ENCODE measurements at places on chromosomes 5 and 9.

GRCh38 chr5:77994943-77995342 lies 218.8 kb upstream of the TBCA start:
- no peak for DNase-seq

- DNase-seq = no peak
These were observed 144.5 kb downstream of the GCNT1 start for GRCh38 chr9:76603448-76603895.

DNA sequence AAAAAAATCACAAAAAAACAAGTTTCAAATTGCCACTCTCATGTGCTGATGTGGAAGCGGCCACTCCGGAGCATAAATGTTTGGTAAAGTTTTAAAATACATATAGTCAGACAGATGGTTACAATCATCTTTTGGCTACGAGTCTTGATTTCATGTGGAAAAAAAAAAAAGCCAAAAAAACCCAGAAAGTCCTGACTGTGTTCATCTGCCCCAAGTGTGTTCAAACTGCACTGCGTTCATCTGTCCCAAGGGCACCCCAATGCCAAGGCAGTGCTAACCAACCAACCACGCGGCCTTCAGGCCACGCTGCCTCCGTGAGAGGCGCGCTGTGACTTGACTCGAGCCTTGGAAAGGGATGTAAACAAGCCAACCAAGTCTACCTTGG lies 127.1 kb downstream of the MYO10 start:
- no peak for DNase-seq

DNA sequence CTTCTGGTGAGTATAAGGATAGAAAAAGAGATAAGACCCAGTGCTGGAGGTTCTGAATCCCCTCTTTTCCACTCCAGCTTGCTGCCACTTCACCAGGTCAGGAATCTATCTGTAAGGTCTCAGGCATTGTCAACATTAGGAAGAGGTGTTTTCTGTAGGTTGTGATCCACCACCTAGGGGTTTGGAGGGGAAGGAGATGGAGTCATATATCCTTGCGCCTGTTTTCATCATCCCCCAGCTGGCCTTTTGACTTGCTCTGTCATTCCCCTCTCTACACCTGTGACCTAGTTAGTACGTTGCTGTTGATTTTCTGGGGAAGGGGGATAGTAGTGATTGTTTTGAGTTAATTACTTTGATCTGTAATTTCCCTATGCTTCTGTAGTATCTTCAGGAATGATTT lies 20.5 kb downstream of the SPINK5 start:
- DNase-seq = no peak

GRCh38 chr5:156825688-156826087 lies 24.4 kb upstream of the PPP1R2B start:
- no peak for DNase-seq

DNA sequence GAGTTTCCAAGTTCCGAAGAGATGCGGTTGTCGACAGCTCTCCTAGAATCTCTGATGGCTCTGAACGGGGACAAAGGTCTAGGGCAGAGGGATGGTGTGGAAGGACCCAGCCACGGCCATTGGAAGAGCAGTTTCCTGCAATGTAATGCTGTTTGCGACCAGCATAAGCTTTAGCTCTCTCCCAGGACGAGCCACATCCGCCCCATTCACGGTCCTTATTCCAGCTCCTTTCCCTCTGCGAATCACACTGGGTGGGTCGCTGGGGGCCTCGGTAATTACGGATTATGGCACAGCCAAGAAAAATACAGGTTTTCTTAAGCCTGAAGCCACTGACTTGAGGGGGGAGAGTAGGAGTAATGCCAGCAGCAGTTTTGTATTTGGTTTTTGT lies 22.7 kb downstream of the ANXA2R start:
- DNase-seq = peak; percentile 90

DNA sequence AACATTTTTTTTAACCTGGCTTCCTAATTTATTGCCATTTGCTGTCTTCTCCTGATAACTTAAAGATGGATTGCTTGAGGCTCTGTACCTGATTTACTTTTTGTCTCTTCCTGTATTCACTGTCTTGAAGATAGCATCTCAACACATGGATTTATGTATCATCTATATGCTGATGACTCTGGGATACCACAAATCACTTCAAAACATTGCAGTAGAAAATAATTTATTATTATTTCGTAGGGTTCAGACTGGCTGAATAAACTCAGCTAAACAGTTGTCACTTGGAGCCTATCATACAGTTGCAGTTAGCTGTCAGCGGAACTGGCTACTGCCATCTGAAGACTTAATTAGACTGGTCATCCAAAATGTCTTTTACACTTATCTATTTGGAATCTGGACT lies 1025.2 kb upstream of the CDH18 start:
- no peak for DNase-seq

DNA sequence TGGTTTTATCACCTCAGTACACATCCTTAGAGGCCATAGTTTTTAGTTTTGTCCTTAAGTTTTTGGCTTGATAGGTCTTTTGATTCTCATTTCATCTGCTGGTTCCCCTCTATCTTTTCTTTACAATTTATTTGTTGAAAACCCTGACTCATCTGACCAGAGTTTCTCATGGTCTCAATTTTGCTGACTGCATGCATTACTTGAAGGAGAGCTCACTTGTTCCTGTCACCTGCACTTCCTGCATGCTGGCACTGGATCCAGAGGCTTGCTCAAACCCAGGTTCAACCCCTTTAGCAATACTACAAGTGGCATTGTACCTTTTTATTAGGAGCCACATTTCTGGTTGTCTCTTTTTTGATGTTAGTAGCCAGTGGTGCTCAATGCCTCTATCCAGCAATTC lies 26.7 kb downstream of the FBXO10 start:
- DNase-seq = no peak

GRCh38 chr9:119221276-119221675 lies 148.0 kb downstream of the BRINP1 start:
- no peak for DNase-seq

GRCh38 chr9:38065369-38066075 lies 3.5 kb downstream of the SHB start:
- no peak for DNase-seq

GRCh38 chr5:77843570-77844372 lies 67.6 kb upstream of the TBCA start:
- no peak for DNase-seq

DNA sequence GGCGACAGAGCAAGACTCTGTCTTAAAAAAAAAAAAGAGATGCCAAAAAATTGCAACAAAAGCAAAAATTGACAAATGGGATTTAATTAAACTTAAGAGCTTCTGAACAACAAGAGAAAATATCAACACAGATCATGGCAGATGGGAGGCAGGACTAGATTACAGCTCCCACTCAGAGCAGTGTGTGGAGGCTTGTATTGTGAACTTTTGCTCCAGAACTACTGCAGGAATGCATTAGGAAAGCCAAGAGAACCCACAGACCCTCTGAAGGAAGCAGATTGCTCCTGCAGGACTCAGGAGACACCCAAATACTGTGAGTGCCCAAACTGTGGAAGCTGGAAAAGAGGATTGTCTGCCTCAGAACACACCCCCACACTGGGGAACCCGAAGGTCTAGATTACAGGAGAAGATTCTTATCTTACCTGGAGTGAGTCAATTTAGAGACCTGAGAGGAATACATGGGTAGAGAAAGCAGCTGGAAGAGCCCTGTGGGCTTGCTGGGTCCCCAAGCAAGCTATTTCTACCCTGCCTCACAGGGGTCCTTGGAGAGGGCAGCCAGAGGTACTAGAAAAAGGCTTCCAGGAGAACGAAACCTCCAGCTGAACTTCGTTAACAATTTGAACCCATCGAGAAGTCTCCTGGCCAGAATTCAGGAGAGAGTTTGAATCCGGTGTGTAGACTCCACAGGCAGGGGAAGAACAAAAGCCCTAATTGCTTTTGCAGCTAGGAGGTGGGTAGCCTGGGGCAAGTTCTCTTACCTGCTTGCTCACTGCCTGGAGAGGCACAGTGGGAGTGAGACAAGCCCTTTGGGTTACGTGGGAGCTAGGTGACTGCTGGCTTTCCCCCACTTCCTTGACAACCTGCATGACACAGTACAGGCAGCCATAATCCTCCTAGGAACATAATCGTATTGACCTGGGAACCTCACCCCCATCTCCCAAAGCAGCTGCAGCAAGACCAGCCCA lies 593.4 kb upstream of the RGMB start:
- DNase-seq = no peak

GRCh38 chr9:114450833-114451706 lies 54.2 kb downstream of the WHRN start:
- DNase-seq = no peak

GRCh38 chr5:167943343-167943742 lies 348.1 kb upstream of the WWC1 start:
- DNase-seq = no peak

- no peak for DNase-seq
These were observed 190.5 kb downstream of the ADCY2 start for GRCh38 chr5:7586480-7586879.

- DNase-seq = no peak
These were observed 727.9 kb upstream of the PTPRD start for GRCh38 chr9:11340654-11341053.

GRCh38 chr9:136714893-136715274 lies 2.5 kb downstream of the DIPK1B start:
- peak; percentile 79 for DNase-seq

DNA sequence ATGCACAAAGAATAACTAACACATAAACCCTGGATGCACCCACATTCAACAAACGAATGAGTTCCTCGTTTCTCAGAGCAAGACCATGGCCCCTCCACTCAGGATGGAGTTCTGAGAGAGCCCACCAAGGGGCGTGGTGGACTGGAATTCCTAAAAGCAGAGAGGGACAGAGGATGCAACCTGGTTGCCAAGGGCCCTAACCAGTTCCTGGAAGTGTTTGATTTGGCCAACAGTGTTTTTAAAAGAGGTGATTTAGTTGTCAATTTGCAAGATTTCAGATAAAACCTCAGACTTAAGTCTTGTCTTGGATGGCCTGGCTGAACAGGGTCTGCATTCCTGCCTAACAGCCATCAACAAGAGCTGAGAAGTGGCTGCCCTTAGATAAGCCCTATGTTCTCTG lies 34.4 kb downstream of the GLRA1 start:
- DNase-seq = no peak

DNA sequence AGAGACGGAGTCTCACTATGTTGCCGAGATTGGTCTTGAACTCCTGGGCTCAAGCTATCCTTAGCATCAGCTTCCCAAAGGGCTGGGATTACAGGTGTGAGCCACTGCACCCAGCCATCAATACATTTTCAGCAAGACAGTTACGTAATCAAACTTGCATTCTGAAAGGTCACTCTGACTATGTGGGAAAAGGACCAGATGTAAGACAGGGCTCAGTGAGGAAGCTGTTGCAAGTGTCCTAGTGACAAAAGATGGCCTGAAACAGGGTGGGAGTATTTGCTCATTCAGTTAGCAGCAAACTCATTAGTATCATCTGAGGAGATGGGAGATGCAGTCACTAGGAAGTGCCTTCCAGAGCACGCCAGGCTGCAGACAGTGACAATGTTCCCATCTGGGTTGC lies 16.9 kb downstream of the MED27 start:
- no peak for DNase-seq

DNA sequence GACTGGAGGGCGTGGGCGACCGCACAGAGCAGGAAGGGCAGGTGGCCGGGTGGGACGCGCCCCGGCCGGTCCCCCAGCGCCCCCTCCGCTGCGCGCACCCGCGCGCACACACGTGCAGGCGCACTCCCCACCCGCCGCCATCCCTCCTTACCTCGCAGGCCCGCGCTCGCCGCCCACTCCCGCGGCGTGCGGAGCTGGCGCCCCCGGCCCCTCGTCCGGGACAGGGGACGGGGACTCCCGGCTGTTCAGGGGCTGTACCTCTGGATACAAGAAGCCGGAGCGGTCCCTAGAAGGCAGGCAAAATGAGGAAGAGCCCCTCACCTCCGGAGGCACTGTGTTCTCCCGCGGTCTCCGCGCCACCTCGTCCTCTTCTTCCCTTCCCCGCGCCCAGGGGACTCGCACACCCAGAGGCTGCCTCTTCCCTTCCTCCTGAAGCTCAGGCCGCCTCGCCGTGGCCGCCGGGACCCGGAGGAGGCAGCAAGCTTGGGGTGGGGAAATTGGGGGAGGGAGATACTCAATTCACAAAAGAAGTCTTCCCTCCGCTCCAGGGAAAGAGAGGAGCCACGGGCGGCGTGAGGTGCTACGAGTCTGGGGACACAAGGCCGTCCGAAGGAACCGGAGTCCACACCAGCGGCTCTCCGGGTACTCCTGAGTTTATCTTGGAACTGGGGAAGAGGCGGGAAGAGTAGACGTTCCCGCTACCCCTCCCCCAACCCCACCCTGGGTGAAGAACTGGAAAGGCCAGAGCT lies 1.4 kb upstream of the GABRB2 start:
- peak; percentile 67 for DNase-seq

DNA sequence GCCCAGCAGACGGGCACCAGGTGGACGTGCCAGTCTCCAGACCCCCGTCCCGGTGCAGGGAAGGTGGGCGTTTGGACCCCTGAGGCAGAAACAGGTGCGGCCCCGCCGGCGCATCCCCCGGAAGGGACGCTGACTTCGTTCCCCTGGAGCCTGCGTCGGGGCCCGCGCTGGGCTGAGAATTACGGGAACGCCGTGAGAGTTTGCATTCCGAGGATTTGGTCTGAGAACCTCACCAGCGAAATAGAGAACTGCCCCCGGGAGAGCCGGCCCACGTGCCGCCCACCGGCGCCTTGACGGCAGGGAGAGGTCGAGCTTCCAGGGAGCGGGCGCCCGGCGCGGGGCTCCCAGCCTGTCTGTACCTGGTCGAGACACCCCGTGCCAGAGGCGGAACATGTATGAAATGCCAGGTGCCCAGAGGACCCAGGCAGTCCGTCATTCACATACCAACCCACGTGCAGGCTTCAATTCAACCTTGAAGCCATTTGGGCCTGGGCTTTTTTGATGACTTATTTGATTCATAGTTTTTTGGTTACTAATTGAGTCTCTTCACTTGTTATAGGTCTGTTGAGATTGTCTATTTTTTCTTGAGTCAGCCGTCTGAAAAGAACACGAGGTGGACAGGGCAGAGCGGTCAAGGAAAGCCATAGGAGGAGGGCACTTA lies 877 bp upstream of the CAMSAP1 start:
- peak; percentile 92 for DNase-seq

All from spleen (tissue), 13 donors.